NAMALWA (cell line): ENCODE measurements at places on chromosomes 3 and 15.

GRCh38 chr3:62708638-62709373 lies 166.4 kb downstream of the CADPS start:
- DNase-seq: peak; percentile 12

GRCh38 chr3:49634736-49635135 lies 39.4 kb upstream of the APEH start:
- no peak for DNase-seq

- no peak for DNase-seq
Observed at GRCh38 chr3:178707311-178708031, 171.2 kb downstream of the KCNMB2 start.

- DNase-seq: no peak
Observed at GRCh38 chr3:29354894-29355293, 74.0 kb downstream of the RBMS3 start.

- peak; percentile 60 for DNase-seq
Observed at GRCh38 chr3:102536456-102536855, 101.6 kb downstream of the ZPLD1 start.
